CD8-positive, alpha-beta memory T cell (primary cell): ENCODE measurements at places on chromosomes 5 and 9.

- peak; percentile 63 for DNase-seq
These were observed 1.8 kb upstream of the FAM78A start for GRCh38 chr9:131277910-131278701.

DNA sequence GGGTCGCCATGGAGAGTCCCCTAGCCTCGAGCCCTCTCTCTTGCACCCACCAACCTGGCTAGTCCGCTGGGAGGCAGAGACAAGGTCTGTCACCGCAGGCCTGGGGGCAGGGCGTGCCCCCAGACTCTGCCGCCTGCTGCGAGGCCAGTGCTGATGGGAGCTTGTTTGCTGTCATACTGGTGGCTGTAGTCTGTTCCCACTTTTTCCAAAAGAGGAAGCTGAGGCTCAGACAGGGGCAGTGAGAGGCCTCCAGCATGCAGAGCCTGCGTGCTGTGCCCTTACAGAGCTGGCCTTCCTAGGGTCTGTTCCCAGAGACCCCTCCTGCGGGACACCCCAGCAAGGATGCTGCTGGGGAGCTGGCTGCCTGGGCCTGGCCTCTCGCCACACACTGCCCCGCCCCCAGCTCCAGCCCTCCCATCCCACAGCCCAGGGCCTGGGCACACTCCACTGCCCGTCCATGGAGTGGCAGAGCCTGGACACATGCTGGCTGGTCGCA lies 21.0 kb upstream of the SUSD3 start:
- DNase-seq = no peak

DNA sequence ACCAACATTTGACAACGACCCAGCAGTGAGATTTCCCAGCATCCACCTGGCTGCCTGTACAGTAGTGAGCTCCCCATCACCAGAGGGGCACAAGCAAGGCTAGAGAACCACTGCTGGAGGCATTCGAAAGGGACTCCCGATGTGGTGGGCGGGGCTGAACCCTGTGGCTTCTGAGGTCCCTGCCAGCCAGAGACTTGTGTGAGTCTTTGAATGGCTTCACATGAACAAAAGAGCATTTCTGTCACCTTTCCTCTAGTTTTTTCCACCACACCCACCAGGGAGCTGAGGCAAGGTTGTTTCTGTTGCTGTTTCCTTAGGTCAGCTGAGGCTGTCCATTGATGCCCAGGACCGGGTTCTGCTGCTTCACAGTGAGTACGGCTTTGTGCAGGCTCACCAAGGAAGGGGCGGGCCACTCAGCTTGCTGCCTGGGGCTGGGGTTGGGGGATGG lies 15.7 kb downstream of the RGS3 start:
- peak; percentile 22 for DNase-seq

GRCh38 chr5:110880413-110880812 lies 141.6 kb downstream of the SLC25A46 start:
- no peak for DNase-seq

GRCh38 chr5:50922942-50923767 lies 256.7 kb downstream of the PARP8 start:
- no peak for DNase-seq

- DNase-seq = no peak
These were observed 612.8 kb downstream of the CSNK1G3 start for GRCh38 chr5:124124711-124125229.

DNA sequence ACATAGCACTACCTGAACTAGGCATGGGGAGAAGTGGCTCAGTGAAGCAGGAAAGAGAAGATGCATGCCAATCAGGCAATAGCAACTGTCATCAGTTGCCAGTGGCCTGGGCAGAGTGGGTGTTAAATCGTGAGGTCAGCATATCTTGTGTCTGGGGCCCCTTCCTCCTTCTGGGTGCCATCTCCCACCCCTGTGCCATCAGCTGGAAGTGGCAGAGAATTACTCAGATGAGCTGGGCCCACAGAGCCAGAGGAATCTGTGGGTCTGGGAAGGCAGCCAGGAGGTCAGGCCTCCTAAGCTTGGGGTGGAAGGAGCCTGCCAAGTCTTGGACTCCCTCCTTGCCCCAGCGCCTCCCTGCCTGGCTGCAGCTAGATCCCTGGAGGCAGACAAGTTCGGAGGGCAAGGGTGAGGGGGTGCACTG lies 66.5 kb downstream of the GALNT12 start:
- no peak for DNase-seq

DNA sequence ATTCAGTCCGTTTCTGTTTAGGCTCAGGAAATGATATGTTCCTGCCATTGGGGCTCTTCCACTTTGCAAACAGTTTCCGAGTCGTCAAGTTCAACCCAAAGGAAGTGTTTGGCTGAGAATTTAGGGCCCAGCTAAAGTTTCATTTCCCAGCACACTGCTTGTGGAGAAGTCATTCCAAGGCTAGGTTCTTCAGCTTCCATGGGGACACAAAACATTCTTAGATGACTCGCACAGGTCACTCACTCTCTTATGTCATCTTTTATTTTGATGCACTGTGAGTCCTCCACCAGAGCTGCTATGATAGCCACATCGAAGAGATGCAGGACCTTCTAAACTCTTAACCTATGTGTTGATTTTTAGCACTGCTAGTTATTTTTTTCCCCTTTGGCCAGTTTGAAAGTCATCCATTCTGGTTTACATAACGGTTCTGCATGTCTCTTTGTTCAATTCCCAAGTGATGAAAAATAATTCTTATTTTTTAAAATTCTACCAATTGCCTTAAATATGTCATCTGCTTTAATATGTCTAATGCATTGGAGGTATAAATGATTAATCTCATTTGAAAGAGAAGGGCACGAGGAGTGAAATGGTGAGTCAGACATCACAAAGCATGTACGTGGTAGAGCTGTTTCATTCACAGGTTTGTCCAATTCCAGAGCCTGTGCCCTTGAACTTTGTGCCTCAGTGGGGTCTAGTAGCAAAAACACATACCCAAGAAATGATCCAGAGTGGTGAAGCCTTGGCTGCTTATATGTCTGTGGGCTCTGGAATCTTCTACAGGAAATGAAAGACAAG lies 84.3 kb downstream of the ZNF462 start:
- no peak for DNase-seq

- peak; percentile 55 for DNase-seq
These were observed 594 bp downstream of the FAM120A start for GRCh38 chr9:93451849-93452709.

DNA sequence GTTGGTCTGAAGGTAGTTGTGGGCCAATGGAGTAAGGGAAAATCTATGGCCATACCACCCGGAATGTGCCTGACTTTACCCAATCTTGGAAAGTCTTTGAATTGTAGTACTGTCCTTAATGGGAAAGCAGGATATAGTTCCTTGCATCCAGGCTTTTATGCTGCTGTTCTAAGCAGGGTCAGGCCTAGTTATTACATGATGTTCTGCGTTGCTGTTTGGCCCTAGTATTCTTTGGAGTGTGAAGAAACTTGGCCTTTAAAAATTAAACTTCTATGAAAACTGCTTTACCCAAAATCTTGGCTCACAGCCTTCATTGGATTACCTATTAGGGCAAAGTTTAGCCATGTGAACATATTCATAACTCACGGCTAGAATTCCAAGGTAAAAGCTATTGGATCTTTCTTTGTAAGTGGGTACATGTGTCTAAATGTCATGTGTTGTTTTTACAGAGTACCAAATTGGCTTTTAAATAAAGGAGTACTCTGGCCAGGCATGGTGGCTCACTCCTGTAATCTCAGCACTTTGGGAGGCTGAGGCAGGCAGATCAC lies 211.1 kb downstream of the DTWD2 start:
- no peak for DNase-seq

DNA sequence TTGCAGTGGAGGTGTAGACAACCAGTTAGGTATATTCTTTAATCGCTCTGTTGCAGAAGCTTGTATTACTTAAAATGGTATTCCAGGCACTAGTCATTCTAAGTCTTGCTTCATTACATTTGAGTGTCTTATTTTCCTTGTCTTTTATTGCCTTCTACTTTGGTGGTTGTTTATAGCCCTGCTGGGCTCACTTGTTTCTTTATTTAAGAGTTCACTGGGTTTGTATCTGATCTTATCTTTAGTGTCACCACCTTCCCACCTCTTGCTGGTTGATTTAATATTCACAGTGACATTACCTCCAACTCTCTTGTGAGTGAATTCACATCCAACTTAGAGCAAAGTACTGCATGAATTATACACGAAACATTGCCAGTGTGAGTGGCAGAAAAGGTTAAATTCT lies 83.6 kb upstream of the BNC2 start:
- DNase-seq = no peak

DNA sequence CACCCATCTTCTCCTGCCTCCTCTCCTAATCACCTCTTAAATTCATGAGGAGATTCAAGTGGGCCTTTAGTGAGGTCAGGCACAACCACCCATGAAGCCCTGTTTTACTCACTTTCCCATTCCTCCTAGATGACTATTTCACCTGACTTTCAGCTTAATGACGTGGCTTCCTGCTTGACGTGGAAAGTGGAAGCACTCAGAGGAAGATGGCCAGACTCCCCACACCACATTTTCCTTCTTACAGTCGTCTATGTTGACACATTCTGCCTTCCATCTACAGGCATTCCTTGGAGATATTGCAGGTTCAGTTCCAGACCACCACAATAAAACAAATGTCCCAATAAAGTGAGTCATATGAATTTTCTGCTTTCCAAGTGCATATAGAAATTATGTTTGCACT lies 146.4 kb upstream of the TAS2R1 start:
- no peak for DNase-seq

DNA sequence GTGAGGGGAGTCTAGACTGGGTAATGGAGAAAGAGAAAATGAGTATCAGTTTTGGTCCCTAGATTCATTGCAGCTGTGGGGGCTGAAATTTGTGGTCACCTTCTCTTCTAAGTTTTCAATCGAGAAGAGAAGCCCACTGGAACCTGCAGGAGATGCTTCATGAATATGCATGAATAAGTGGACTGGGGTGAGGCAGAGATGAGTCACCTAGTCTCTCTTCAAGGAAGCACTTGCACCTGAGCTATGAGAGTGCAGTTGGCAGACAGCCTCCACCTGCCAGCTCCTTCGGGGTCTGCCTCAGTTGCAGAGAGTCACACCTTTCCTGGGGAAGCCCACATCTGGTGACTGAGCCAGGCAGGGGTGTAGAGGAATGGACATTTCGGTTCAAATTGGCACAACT lies 69.1 kb downstream of the ZNF366 start:
- DNase-seq = no peak

DNA sequence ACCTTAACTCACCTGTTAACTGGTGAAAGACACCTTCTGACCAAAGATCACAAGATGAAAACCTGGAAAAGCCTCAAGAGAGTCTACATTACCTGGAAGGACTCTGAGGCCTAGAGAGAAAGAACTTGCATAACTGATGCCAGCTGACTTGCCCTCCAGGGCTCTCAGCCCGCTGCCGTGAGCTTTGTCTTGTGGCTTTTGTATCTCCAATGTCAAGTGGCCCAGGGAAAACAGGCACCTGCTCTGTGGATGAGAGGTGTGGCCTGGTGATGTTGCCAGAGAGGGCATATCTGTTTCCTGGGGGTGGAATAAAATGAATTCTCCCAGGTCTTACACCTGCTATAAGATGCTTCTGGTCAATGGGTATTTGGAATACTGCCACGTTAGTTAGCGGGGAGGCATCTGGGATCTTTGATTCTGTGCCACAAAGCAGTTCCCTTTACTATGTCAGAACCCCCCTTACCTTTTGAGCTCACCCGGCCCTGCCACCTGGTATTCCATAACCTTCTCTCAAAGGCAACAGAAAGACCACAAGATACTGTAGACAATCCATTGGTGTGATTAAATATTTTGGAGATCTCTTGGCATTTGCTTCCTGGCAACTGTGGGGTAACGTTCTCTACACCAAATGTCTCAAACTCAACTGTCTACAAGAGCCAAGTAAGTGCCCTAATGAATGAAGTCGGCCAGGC lies 54.9 kb upstream of the N4BP3 start:
- DNase-seq = no peak

GRCh38 chr5:23302438-23302837 lies 205.0 kb upstream of the PRDM9 start:
- no peak for DNase-seq

- DNase-seq = no peak
These were observed 22.9 kb downstream of the DNAH5 start for GRCh38 chr5:13921578-13921977.

- DNase-seq = no peak
These were observed 42.0 kb downstream of the SUB1 start for GRCh38 chr5:32627219-32627870.
